IPS DF 6.9 (cell line): ENCODE measurements at places on chromosomes 13 and 19.

DNA sequence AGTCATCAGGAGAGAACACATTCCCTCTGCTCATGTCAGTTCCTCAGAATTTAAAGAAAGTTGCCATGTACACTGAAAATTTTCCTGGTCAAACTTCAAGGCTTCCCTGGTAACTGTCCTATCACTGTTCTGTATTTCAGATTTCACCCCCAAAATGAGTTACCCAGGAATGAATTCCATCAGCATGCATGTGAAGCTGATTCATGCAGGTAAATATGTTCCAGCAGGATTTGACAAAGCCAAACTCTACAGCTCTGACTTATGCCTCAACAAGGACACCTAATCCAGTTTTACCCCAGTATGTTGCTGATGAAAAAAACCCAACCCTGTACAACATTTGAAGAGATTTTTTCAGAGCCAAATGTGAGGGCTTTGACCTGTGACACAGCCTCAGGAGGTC, 21.5 kb downstream of the LIG4 start:
- no peak for DNase-seq

- no peak for DNase-seq
Measured at GRCh38 chr19:12521996-12522395, 29.3 kb downstream of the ZNF564 start.

DNA sequence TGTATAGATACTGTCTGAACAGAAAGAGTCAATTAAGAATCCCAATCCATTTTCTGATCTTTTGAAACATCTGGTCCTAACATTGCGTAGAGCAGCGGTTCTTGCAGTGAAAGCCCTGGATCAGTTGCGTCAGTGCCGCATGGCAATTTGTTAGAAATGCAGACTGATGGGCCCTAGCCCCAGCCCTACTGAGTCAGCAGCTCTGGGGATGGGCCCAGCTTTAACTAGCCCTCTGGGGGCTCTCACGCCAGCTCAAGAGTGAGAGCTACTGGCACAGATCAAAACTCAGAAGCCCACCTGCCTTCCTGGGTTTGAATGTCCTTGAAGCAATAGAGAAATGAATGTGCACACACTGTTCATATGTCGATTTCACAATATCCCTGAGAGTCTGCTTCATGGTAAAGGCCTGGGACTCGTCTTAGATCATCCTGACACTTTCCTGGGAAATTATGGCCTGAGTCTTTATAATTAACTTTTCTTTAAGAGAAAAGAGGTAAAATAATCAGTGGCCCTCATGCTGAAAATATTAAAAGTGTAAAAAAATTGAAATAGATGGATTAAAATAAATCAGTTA, 206.8 kb upstream of the TMTC4 start:
- DNase-seq = no peak

GRCh38 chr19:49520705-49521319, 7.0 kb upstream of the RCN3 start:
- no peak for DNase-seq

- no peak for DNase-seq
Measured at GRCh38 chr13:94387047-94387446, 92.4 kb downstream of the DCT start.

DNA sequence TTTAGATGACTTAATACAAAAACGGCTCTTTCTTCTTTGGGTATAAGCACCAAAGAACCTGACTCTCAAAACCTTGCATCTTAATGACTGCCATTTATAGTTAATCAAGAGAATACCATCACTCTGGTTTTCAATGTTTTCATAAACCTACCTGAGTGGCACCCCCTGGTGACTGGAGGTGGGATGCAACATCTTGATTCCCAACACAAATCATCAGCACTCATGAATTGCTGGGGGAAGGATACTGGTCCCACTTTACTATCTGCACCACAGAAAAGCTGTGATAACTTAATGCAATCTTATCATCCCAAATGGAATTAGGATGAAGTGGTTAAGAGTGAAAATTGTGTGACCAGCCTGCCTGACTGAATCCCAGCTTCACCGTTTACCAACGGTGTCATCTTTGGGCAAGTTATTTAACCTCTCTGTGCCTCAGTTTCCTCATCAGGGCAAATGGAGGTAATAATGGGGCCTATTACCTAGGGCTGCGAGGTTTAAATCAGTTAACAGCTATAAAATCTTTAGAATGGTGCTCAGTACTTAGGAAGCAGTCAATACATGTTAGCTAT, 366.4 kb downstream of the KLF12 start:
- no peak for DNase-seq

DNA sequence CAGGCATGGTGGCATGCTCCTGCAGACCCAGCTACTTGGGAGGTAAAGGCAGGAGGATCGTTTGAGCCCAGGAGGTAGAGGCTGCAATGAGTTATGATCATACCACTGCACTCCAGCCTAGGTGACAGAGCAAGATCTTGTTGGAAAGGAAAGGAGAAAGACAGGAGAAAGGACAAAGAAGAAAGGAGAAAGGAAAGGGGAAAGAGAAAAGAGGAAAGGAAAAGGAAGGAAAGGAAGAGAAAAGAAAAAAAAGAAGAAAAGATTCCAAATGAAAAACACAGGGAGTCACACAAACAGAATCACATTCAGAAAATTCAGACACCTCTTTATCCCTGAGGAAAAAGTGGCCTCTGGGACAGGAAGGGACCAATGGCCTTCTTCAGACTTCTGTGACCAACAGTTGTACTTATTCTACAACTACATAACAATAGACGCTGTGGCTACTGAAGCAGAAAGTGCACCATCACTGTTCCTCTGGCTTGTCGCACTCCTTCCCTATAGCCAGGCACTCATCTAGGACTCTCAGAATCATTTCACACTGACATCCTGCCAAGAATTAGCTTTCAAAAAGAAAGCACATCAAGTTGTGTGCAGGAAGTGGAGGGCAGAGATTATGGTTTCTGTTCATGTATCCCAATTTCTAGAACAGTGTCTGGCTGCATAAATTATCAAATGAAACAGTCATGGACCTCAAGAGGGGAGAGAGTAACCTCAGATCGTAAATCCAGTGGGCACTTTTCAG, 5.9 kb downstream of the MTMR6 start:
- DNase-seq = no peak

- DNase-seq = no peak
Measured at GRCh38 chr19:3343619-3344502, 22.5 kb upstream of the NFIC start.

- no peak for DNase-seq
Measured at GRCh38 chr19:38617764-38618589, at the start of gene MAP4K1. Gene MAP4K1 (minus strand): TSS chr19:38617953. CDS start chr19:38617895, 58 bp downstream.

- no peak for DNase-seq
Measured at GRCh38 chr13:104431895-104432294, 1365.7 kb upstream of the SLC10A2 start.

GRCh38 chr13:96403651-96404050, 313.7 kb downstream of the HS6ST3 start:
- no peak for DNase-seq

- no peak for DNase-seq
Measured at GRCh38 chr13:50599927-50600326, 243.6 kb downstream of the DLEU7 start.
